Astrocyte of the spinal cord (primary cell): ENCODE measurements at places on chromosomes 7 and 10.

DNA sequence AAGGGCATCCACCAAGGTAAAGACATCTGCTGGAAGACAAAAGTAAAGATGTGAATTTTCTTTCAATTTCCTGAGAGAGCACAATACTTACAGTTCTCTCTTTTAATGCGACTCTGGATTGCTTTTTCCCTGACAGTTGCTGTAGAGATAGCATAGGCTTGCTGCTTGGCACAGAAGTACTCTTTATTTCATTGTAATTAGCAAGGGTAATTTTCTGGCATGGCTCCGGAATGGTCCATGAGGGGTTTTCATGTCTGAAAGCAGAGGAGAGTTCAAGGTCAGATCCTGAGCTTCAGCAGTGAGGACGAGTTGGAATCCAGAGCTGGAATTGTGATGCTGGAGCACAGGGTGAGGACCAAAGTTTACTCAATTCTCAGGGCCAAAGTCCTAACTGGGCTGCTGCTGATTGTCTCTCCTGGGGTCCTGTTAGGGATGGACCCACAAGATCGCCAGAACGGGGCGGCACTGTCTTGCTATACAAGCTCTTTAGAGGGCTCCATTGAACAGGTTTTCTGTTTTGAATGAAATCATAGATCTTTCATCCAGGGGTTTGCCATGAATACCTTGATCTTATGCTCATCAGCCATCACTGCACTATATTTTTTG lies 190.0 kb upstream of the MKI67 start:
- DNase-seq, result no peak

GRCh38 chr7:94547126-94547525 lies 37.5 kb downstream of the CASD1 start:
- DNase-seq, result no peak

DNA sequence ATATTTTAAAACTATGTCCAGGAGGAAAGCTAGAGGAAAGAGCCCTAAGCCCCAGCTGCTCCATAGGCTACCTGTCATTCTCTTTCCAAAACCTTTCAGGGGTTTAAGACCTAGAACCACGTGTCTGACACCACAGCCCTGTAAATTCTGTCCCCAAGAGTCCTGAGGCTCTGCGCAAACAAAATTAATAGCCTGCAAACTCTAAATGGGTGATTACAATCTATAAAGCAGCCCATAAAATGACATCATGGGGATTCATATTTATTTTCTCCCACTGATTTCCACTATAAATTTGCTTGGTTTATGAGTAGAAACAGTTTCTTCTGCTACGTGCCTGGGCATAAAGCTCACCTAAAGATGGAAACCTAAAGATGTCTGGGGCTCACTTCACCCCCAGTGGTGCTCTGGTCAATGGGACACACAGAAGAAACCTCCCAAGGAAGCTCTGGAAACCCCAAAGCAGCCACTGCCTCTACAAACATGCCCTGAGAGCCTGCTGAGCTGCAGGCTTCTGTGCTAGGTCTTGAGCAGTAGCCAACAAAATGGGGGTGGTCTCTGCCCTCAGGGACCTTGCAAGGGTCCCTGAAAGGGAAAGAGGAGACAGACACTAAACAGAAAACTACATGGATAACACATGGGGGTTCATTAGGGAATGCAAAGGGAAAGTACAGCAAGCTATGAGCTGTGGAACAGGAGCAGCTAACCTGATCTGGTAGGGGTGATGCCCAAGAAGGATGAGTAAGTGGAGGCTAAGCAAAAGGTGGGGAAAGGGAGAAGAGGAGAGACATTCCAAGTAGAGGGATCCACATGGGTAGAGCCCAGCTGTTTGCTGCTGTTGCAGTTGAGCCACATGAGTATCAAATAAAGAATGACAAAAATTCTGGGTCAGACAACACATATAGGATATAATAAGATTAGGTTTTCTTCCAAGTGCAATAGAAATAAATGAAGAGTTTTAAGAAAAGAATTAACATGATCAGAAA lies 331.7 kb downstream of the KCNMA1 start:
- no peak for DNase-seq

GRCh38 chr7:128172963-128173362 lies 68.1 kb upstream of the LEP start:
- no peak for DNase-seq

DNA sequence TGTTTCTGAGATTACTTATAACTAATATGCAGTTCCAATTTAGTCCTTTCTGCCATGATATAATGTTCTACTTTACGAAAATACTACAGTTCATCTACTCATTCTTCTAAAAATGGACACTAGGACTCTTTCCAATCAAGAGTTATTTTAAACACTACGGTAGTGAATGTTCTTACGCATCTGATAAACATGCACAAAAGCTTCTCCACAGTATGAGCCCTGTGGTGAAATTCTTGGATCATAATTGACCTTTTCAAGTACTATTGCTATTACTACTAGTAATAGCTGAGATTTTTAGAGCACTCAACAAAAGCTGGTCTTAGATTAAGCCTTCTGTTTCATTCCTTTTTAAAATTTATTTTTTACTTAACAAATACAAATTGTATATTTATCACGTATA lies 106.4 kb downstream of the CH25H start:
- peak; percentile 61 for DNase-seq

- peak; percentile 3 for DNase-seq
Observed at GRCh38 chr7:88455696-88456095, 149.0 kb upstream of the STEAP4 start.

- DNase-seq, result peak; percentile 28
Observed at GRCh38 chr7:148698007-148698396, 701 bp upstream of the CUL1 start.

- DNase-seq, result no peak
Observed at GRCh38 chr7:118330388-118330787, 105.9 kb downstream of the ANKRD7 start.

GRCh38 chr10:75887992-75888680 lies 456.7 kb downstream of the LRMDA start:
- no peak for DNase-seq

- peak; percentile 9 for DNase-seq
Observed at GRCh38 chr10:16952080-16952479, 134.9 kb upstream of the RSU1 start.

DNA sequence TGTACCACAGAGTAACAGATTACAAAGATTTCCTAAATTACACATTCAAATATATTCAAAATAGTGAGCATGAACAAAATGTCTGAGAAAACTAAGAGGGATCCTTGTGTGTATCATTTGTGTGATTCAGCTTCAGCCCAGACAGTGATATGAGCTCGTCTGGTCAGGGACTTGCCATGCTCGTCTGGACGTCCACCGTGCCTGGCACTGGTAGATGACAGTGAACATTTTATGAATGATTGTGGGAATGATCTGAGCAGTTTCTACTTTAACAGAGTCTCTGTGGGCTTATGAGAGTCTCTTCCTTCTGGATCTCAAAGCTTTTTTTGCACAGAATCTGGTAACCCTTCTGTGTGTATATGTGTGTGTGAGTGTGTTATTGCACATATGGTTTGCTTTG lies 34.2 kb upstream of the ANKRD2 start:
- DNase-seq, result peak; percentile 42

GRCh38 chr10:109183366-109183765 lies 739.9 kb downstream of the XPNPEP1 start:
- peak; percentile 31 for DNase-seq

- DNase-seq, result no peak
Observed at GRCh38 chr10:14456218-14456869, 125.6 kb upstream of the FRMD4A start.

GRCh38 chr10:100524638-100525037 lies 5.0 kb upstream of the SEC31B start:
- DNase-seq, result no peak

- DNase-seq, result peak; percentile 82
Observed at GRCh38 chr10:44864637-44865288, 46.4 kb upstream of the TMEM72 start.

GRCh38 chr7:40482845-40483244 lies 348.0 kb downstream of the SUGCT start:
- no peak for DNase-seq

GRCh38 chr7:2309889-2310331 lies 4.3 kb downstream of the SNX8 start:
- DNase-seq, result peak; percentile 85

DNA sequence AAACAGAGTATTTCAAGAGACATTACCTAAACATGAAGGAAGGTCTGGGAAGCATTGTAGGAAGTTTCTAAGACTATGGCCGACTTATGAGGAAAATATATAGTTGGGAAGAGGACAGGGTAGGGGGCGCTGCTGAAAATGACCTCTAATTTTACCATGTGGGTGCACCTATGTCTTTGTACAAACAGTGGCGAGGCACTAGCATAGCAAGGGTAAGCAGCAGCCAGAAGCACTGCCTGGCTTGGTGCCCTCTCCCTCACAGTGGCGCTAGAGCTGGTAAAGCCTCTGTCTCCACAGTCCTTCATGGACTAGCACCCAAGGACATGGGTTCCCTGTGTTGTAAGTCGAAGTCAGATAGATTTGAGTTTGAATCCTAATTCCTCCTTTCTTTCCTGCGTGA lies 461.2 kb downstream of the INHBA start:
- no peak for DNase-seq

DNA sequence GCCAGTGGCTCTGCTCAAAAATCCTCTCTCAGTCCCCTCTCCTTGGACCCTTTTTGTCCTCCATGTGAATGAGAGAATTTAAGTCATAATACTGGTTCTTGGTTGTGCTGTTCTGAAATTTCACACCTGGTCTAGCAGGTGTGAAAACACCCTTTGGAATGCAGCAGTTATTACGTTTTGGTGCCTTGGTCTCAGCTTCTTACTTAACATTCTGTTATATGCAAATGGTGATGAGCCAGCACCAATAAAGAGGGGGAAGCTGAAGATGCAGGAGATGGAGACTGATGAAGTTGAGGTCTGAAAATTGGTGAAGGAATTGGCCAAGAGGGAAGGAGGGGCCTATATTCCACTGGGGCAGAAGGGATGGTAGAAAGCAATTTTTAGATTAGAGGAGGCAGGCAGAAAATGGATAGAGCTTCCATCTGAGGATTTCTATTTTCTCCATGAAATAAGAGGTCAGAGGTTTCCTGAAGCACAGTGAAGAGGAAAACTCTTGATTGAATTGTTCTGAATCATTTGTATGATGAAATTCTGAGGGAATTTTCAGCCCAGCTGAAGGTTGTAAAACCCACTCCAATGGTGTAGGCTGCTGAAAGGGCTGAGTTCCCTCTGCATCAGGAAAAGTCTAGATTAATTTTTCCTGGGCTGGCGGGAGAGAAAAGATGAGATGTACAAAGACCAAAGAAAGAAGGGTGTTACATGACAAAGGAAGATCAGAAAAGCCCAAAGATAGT lies 94.0 kb upstream of the FAM180A start:
- no peak for DNase-seq

GRCh38 chr10:21751341-21752310 lies 217.6 kb downstream of the MLLT10 start:
- DNase-seq, result no peak

DNA sequence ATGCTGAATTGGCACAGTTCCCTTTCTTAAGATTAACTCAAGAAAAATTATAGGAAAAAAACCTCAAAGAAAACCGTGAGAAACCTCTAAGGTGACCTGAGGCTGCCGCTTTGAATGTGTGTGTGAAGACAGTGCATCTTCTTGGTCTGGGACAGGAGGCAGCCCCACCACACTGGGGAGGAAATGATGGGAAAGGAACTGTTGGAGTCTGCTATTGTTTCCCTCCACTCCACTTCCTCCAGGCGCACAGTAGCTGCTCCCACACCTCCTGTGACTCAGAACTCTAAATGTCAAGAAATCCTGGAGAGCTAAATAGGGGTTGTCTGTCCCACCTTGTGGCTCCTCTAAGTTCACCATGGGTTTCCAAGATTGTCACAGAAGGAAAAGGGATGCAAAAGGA lies 179.4 kb downstream of the PDE1C start:
- DNase-seq, result no peak
